ENCODE measurements at places on chromosomes 7 and 10. TPM values are rescaled to one million over a fixed set of nuclear protein-coding genes. Genes with fewer than 3 reads are reported as not detected.

Gene KLLN
- 1.2 TPM for total RNA-seq

Gene GDF10
- 44.9 TPM for total RNA-seq

Gene FAM25G
- total RNA-seq, result not detected

Gene DIP2C
- 21.8 TPM for total RNA-seq

Gene GRM3
- not detected for total RNA-seq

Gene MRC1
- under 0.01 TPM for total RNA-seq

Gene PNLIPRP2
- total RNA-seq, result not detected

Gene LIPM
- total RNA-seq, result not detected

Gene EEF1AKMT2
- 16.0 TPM for total RNA-seq

Gene COL13A1
- 21.5 TPM for total RNA-seq

Gene TCERG1L
- not detected for total RNA-seq

Gene HDAC9
- total RNA-seq, result 5.2 TPM

Gene CASTOR2
- 27.6 TPM for total RNA-seq

Gene FFAR4
- not detected for total RNA-seq

Gene LIPF
- 0.29 TPM for total RNA-seq

Gene THSD7A
- 1.6 TPM for total RNA-seq

Gene ST8SIA6
- total RNA-seq, result not detected

Gene FEZF1
- total RNA-seq, result not detected

Gene GATA3
- not detected for total RNA-seq

Gene JAKMIP3
- 0.17 TPM for total RNA-seq

Gene ANXA7
- total RNA-seq, result 170 TPM
